ENCODE measurements at places on chromosomes 7 and 10.

- no peak for DNase-seq
Measured at GRCh38 chr7:31373337-31374289, 33.1 kb upstream of the NEUROD6 start.

GRCh38 chr10:128097783-128098182 lies 28.4 kb downstream of the MKI67 start:
- no peak for DNase-seq

DNA sequence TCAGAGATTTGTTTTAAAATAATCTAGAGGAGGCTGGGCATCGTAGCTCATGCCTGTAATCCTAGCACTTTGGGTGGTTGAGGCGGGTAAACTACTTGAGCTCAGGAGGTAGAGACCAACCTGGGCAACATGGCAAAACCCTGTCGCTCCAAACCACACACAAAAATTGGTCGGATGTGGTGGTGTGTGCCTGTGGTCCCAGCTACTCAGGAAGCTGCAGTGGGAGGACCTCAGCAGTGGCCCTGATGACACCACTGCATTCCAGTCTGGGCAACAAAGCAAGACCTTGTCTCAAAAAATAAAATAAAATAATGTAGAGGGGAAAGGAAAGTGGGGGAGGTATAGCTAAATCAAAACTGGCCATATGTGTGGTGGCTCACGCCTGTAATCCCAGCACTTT lies 13.9 kb upstream of the PPP3CB start:
- DNase-seq = no peak

GRCh38 chr10:86141896-86142295 lies 224.7 kb downstream of the GRID1 start:
- no peak for DNase-seq

- DNase-seq = no peak
Measured at GRCh38 chr7:100949227-100949932, at the start of gene MUC3A. Gene MUC3A, plus strand, starts transcription at chr7:100949534. Its CDS starts 91 bp downstream, at chr7:100949625.

DNA sequence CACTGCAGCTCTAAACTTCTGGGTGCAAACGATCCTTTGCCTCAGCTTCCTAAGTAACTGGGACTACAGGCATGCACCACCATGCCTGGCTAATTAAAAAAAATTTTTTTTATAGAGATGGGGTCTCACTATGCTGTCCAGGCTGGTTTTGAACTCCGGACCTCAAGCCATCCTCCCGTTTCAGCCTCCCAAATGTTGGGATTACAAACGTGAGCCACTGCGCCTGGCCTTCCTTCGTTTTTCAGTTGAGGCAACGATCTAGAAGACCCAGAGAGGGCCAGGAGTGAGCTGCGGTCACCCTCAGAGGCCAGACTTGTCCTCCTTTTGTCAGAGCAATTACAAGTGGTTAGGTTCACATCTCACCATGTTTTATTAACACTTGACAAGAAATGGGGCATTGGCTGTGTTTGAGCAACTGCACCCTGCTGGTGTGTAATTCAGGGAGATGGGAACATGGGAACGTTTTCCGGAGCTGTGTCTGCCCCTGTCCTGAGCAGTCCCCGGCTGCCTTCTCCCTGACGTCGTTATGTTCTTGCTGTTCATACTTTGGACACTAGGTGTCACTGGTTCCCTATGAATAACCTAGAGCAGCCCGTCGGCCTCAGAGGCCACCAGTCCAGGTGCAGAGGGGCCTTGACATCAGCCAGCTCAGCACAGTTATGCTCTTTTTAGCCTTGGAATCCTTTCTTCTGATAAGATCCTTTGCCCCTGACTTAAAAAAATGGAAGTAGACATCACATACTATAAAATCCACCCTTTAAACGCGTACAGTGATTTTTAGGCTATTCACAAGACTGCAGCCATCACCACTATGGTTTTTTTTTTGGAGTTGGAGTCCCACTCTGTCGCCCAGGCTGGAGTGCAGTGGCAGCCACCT lies 375.0 kb downstream of the TYW1 start:
- peak; percentile 9 for DNase-seq

- DNase-seq = no peak
Measured at GRCh38 chr7:130925136-130925794, 191.3 kb upstream of the KLF14 start.

DNA sequence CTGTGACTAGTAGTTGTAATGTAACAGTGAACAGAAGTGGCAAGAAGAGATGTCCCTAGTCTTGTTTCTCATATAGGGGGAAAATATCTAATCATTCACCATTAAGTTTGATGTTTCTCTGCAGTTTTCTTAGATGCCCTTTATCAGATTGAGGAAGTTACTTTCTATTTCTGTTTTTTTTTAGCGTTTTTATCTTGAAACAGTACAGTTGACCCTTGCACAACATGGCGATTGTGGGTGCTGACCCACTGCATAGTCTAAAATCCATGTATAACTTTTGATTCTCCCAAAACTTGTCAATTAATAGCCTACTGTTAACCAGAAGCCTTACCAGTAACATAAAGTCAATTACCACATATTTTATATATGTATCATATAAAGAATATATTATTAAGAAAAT lies 192.0 kb downstream of the ADK start:
- no peak for DNase-seq

- no peak for DNase-seq
Measured at GRCh38 chr10:131679926-131680325, 220.9 kb upstream of the PPP2R2D start.

- DNase-seq = no peak
Measured at GRCh38 chr7:117112640-117113039, 159.3 kb downstream of the ST7 start.

DNA sequence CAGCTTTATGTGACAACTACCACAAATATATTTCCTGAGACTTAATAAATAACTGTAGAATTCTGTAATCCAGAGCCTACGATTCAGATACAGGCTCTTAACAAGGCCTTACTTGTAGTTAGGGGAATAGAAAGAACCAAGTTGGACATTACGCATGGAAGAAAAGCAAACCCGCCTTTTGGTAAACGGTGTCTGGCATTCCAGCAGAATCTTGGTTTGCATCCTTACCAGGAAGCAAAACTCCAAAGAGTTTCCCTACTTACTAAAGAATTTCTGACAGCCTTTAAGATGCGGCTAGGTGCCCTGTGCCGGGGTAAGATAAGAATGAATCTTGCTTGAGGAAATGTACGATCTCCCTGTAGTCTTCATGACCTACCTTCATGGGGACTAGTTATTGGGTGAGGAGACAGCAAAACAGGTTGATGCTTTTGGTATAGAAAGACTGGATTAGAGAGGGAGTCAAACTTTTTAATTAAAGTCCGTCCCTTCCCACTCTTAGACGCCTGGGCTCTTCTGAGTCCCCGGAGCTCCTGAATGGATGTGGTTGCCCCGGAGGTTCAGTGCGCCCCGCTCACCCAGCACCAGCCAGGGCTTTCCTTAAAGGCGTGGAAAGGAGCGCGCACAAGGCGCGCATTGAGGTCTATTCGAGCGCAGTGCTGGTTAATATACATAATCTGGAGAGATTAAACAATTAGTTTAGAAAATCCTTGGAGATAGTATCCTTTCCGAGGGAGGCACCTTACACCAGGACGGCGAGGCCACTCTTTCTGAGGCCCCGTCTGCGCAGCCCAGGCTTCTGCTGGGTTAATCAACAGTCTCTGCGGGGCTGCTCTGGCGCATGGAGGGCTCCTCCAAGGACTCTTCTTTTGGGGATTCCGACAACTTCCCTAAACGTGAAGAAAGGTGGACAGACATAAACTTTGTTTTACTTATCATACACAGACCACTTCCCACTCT lies 11.5 kb downstream of the PTF1A start:
- no peak for DNase-seq

- DNase-seq = no peak
Measured at GRCh38 chr7:24882989-24883621, 96.9 kb downstream of the OSBPL3 start.

DNA sequence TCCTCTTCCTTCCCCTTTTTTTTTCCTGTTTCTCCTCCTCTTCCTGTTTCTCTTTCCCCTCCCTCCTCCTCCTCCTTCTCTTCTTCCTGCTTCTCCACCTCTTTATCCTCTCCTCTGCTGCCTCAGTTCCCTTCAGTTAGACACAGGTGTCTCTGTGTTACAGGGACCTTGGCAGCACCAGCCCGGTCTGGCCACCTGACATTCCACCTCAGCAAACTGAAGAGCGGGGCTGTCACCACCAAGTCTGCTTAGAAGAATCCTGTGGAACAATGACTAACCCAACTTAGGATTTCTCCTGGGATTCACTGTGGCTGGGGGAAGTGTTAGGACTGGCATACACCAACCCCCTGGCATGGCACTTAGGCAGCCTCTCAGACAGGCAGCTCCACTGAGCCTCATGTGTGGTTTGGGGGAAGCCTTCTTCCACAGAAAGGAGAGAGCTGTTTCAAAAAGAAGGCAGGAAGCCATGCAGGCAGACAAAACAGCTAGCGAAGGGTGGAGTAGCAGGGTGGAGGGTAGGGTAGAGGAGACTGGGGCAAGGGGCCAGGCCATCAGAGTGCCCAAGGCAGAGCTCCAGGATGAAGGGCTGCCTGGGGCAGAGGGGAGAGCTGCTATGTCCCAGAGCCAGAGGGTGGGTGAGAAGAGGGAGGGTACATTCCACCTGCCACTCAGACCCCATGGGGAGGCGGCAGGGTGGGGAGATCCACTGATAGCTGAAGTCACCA lies 13.2 kb upstream of the GDF10 start:
- DNase-seq = no peak

DNA sequence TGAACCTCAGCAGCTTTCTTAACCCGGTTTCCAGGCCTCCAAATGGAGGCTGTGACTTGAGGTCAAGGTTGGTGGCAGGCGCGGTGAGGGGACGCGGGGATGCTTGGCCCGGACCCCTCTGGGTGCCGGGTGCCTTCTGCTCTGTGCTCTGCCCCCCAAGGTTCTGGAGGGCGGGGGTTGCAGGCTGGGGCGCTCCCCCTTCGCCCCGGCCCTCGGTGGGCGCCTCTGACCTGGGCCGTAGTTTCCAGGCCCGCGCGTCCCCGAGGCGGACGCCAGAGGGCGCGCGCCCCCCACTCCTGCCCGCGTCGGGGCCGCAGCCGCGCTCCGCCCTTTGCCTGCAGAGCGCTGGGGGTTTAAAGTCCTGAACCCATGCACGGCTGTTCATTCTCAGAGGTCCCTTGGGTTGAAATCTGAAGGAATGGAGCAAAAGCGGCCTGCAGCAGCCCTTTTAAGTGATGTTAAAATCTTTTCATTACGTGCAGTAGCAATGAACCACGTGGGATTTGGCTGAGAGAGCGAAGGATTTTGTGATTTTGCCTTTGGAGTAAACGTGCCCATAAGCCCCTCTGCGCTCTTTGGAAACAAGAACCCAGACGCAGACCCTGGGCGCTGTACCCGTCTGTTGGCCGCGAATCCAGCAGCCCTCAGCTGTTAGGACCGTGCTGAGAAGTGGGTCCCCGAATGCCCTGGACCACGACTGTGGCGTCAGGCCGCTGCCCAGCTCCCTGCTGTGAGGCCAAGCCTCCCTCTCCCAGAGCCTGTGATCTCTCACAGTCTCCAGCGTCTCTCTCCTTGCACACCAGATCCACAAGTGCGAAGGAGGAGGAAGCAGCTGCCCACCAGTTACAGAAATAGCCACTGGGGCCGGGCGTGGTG lies 135.0 kb downstream of the ACTR3B start:
- DNase-seq = no peak

DNA sequence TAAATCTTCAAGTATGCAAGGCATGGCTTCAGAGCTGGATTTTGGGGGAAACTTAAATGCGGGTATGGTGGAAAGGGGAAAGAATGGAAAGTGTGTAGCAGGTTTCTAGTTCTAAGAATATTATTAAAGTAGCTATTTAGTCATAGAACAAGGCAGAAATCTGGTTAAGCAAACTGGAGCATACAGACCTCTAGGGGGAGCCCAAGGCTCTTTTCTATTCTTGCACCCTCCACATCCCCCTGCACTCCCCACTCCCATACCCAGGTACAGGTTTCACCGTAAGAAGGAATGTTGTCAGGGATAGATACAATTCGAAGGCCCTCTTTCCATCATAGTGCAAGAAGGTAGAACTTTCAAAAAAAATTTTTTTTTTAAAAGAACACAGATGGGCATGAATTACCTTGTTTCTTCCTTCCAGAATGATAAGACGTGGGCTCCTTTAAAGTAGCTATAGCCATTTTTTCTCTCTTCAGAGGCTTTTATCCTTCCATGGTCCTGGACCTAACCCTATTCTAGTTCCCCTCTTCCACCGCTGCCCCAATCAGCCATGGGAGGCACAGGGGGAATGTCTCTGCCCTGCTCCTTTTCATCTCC lies 41.5 kb upstream of the SMIM30 start:
- no peak for DNase-seq

DNA sequence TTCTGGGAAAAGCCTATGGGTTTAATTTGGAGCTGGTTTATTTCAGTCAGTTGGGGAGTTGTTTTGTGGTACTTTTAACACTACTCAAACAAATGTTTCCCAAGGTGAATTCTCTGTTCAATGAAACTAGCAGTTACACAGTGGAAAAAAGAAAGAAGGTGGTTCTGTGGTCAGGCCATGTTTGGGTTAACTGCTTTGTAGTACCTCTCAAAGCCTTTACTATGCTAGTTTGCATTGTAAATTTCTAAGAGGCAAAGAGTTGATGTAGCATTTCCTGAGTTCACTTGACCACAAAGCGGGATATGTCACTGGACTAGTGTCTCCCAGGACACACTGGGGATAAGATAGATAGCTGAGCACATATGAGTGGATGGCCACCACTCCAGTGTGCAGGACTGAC lies 145.4 kb downstream of the KIF20B start:
- no peak for DNase-seq

- no peak for DNase-seq
Measured at GRCh38 chr10:6713716-6714115, 133.6 kb upstream of the PRKCQ start.

GRCh38 chr7:143354965-143355364 lies 7.5 kb downstream of the FAM131B start:
- DNase-seq = no peak

DNA sequence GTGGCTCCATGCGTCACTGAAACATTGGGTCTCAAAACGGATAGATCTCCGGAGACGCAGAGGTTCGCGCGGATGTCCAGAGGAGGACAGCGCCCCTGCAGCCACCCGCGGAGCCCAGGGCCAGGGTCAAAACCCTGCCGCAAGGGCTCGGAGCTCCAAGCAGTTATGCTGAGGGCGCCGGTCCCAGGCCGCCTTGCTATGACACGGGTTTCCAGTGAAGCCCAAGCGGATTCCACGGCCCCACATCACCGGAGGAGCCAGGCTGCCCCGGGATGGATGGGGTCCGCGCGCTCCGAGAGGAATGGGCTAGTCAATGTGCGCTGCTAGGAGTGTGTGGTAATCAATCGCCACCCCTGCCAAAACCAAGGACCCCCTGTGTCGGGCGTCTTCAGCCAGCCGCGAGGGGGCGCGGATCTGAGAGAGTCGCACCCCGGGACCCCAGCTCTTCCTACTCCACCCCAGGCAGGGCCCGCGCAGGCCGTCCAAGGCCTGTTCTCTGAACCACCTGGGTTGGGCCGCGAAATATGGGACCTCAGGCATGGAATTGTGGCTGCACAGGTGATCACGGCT lies 5.6 kb upstream of the EMX2 start:
- no peak for DNase-seq

GRCh38 chr7:25656581-25657026 lies 428.3 kb upstream of the NPVF start:
- no peak for DNase-seq

- no peak for DNase-seq
Measured at GRCh38 chr7:99129001-99129400, 14.9 kb downstream of the SMURF1 start.
